ENCODE measurements at places on chromosomes 6 and 20. TPM values are rescaled to one million over a fixed set of nuclear protein-coding genes. Genes with fewer than 3 reads are reported as not detected.

CTAGE9 gene
- not detected for total RNA-seq

PTGIS gene
- 51.7 TPM for total RNA-seq

AGPAT4 gene
- total RNA-seq = 6.8 TPM

ERVFRD-1 gene
- total RNA-seq = not detected

FAM83C gene
- not detected for total RNA-seq

SPATS1 gene
- total RNA-seq = not detected

NRSN1 gene
- total RNA-seq = not detected

SLC17A2 gene
- total RNA-seq = not detected

HUS1B gene
- total RNA-seq = 2.1 TPM

- peaks cover 15% of the 10 kb centered on the region for H3K27me3 ChIP-seq
- H3K36me3 ChIP-seq = no peaks in the 10 kb centered on the region
- no peak for DNase-seq
- H3K4me1 ChIP-seq = peaks cover 4% of the 10 kb centered on the region
- no peak overlapping the region for H3K27ac ChIP-seq
Observed at GRCh38 chr20:63544958-63545516, 2.5 kb downstream of the SRMS start.

DNA sequence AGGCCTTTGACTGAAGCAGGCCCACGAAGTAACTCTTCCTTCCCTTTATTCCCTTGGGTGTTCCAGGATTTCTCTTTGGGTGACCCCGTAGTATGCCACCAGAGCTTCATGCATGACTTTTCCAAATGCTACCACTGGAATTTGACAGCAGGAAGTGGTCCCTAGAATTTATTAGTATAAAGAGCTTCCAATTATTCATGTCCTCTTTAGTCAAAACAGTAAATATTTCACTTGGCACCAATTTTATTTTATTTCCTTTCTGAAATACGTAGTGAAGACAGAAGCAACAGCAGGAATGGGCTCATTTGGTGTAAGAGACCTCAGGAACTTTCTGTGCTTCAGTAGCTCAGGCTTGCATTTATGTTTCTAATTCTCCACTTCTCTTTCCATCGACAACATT is 151.3 kb downstream of the LCA5 start:
- H3K4me1 ChIP-seq = no peaks in the 10 kb centered on the region
- no peak overlapping the region for H3K27ac ChIP-seq
- H3K27me3 ChIP-seq = no peaks in the 10 kb centered on the region
- H3K4me3 ChIP-seq = no peak overlapping the region
- H3K36me3 ChIP-seq = no peaks in the 10 kb centered on the region

- no peak for DNase-seq
- H3K4me1 ChIP-seq = peaks cover 2% of the 10 kb centered on the region
- H3K36me3 ChIP-seq = peaks cover 38% of the 10 kb centered on the region
- no peak overlapping the region for H3K27ac ChIP-seq
- no peaks in the 10 kb centered on the region for H3K27me3 ChIP-seq
Observed at GRCh38 chr20:38550274-38550673, 30.7 kb upstream of the ADIG start.

DNA sequence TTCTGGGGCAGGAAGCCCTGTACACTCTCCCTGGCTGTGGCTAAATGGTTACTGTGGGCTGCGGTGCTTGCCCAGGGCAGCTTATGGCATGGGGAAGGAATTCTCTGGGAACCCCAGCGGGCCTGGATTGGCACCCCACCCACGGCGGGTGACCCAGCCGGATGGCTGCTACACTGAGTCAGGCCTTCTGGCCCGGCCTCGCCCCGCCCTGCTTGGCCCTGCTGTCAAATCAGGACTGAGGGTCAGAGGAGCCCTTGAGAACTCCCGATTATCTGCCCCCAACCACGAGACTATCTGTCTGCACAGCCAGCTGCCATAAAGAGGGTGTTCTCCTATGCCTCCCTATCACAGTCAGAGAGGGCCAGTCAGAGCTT is 7.3 kb upstream of the ITPR3 start:
- H3K27me3 ChIP-seq = peaks cover 3% of the 10 kb centered on the region
- no peak overlapping the region for H3K27ac ChIP-seq
- peaks cover 5% of the 10 kb centered on the region for H3K4me1 ChIP-seq
- H3K4me3 ChIP-seq = no peak overlapping the region
- no peaks in the 10 kb centered on the region for H3K36me3 ChIP-seq

- no peak overlapping the region for H3K27ac ChIP-seq
- H3K36me3 ChIP-seq = peaks cover 43% of the 10 kb centered on the region
- no peaks in the 10 kb centered on the region for H3K27me3 ChIP-seq
- DNase-seq = no peak
- peaks cover 26% of the 10 kb centered on the region for H3K4me1 ChIP-seq
Observed at GRCh38 chr20:47304287-47304686, 52.2 kb downstream of the ZMYND8 start.

DNA sequence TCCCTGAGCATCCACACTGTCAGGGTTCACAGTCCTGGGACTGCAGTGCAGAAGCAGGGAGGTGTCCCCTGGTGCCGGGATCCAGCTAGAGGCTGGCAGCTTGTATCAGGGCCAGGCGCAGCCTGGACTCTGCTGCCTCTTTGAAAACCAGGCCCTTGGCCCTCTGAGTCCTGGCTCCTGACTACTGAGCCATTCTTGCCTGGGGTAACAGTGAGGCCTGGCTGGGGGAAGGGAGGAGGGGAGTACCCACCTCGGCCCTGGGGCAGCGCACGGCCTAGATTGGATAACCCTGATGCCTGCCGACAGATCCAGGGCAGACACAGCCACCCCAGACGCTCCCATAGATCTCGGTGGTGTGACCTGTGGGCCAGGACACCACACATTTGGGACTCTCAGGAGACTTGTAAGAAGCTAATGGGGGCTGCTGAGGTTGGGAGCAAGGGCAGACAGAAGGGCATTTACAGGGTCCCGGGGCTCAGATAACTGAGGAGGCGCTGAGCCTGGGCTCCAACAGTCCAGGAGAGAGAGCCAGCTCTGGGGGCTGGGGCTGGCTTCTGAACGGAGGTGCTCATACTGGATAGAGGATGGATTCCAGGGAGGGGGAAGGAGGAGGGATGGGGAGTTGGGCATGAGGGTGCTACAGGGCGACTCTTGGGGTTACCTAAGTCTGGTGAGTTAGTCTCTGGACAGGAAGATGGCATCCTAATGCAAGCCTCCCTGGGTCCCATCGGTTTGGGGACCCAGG is 30.5 kb downstream of the SPDEF start:
- no peaks in the 10 kb centered on the region for H3K36me3 ChIP-seq
- no peak overlapping the region for H3K4me3 ChIP-seq
- H3K27ac ChIP-seq = no peak overlapping the region
- DNase-seq = no peak

GRCh38 chr6:6600875-6601274 is 12.4 kb downstream of the LY86 start:
- no peak for DNase-seq
- H3K4me1 ChIP-seq = peaks cover 28% of the 10 kb centered on the region
- no peaks in the 10 kb centered on the region for H3K27me3 ChIP-seq
- no peak overlapping the region for H3K27ac ChIP-seq

DNA sequence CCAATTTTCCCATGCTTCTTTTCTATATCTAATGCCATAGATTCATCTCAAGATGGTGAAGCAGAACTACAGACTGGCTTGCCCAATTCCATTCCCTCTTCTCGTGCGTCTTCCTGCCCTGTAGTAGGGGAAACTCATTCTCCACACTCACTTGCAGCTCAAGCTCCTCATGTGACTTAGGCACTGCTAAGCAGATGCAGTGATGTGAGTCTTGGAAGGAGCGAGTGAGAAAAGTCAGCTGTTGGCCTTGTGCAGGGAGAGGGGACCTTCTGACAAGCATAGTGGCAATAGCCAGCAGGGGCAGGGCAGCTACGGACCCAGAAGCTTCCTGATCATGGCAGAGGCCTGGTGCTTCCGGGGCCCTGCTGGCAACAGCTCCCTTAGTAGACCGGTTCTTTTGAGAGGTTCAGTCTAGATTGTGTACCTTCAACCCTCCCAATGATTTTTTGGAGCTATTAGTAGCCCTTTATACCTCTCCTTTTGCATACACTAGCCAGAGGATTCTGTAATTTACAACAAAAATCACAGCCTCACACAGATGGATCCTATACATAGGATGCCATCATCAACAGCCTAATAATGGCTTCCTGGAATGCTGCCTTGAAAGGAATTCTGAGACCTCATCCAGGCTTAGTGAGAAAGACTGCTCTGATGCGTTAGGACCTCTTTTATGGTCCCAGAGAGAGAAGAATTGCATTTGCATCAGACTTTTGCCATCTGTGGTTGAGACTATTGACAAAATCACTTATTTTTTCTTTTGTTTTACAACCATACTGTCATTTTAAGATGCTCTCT is 121.5 kb upstream of the RIPOR2 start:
- peak overlapping the region; percentile 70 for H3K27ac ChIP-seq
- H3K36me3 ChIP-seq = peaks cover 2% of the 10 kb centered on the region
- no peaks in the 10 kb centered on the region for H3K27me3 ChIP-seq
- H3K4me1 ChIP-seq = peaks cover 42% of the 10 kb centered on the region

DNA sequence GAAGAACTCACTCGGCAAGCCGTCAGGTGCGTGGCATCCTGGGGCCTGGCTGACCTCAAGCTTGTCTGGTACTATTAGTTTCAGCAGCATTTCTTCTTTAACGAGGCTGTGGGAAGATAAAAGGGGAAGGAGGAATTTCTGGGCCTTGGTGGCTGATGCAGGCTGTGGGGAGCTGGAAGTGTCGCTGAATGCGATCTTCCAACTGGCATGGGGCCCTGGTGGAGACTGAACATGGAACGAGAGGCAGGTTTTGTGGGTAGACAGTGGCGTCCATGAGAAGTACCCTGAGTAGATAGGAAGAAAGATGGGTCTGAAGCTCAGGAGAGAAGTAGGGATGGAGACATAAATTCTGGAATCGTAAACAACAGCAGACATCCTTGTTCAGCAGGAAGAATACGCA is 23.9 kb downstream of the ERMARD start:
- no peak overlapping the region for H3K27ac ChIP-seq
- DNase-seq = no peak
- H3K4me3 ChIP-seq = no peak overlapping the region
- no peaks in the 10 kb centered on the region for H3K27me3 ChIP-seq

DNA sequence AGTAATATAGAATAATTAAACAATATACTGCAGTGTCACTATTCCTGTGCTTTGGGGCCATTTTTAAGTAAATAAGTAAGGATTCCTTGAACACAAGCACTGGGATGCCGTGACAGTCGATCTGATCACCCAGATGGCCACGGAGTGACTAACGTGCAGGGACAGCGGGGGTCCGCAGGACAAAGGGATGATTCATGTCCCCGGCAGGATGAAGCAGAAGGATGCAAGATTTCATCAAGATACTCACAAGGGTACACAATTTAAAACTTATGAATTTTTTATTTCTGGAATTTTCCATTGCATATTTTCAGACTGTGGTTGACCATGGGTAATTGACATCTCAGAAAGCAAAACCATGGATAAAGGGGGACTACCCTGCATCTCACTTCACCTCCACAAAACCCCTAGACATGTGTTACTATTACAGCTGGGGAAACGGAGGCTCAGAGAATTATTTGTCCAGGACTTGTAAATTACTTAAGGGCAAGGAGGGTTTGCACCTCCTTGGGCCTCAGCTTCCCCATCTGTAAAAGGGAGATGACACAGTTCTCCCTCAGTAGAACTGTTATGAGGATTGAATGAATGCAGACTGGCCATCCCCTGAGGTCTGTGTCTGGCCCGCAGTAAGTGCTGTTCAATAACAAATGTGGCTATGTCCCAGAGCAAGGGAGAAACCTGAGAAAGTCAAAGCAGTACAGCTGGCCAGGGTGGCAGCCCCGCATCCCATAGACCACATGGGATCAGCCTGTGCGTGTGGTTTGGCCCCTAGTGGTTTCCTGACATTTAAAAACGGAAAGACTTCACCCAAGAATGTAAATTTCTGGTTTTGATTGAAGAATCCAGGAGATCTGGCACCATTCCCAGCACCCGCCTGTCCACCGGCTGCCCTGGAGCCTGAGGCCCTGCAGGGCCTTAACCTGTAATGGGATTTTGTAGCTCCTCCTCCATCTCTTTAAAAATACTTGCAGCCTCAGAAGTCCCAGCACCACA is 235.5 kb downstream of the BMP7 start:
- DNase-seq = no peak
- H3K4me3 ChIP-seq = no peak overlapping the region
- H3K4me1 ChIP-seq = no peaks in the 10 kb centered on the region

DNA sequence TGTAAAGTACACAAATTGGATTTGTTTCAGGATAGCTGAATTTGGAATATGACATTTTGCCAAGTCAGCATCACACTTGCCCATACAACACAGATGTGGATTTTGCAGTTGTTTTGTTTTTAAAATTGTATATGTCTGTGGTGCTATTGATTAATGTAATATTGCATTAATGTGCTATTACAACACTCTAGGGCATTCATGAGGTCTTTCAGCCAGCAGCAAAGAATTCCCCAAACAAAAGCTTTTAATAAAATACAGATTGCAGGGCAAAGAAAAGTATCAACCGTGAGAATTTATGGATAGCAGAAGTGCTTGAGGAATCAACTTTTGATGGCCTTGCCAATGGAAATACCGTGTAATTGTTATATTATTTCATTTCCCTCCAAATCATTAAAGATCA is 144.9 kb downstream of the AIG1 start:
- no peaks in the 10 kb centered on the region for H3K4me1 ChIP-seq
- H3K27ac ChIP-seq = no peak overlapping the region
- H3K27me3 ChIP-seq = no peaks in the 10 kb centered on the region
- H3K36me3 ChIP-seq = no peaks in the 10 kb centered on the region

DNA sequence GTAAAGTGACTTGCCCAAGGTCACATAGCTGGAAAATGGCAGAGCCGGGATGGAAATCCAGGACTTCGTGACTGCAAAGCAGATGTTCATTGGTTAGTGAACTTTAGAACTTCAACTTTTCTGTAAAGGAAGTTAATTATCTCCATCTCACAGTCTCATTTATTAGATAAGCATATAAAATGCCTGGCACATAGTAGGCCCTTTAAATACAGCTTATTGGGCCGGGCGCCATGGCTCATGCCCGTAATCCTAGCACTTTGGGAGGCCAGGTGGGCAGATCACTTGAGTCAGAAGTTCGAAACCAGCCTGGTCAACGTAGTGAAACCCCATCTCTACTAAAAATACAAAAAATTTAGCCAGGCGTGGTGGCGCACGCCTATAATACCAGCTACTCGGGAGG is 1.7 kb upstream of the MMP9 start:
- H3K4me1 ChIP-seq = peaks cover 70% of the 10 kb centered on the region
- H3K36me3 ChIP-seq = peaks cover 2% of the 10 kb centered on the region
- no peak overlapping the region for H3K4me3 ChIP-seq
- no peak overlapping the region for H3K27ac ChIP-seq

GRCh38 chr6:145116591-145117178 is 618.6 kb downstream of the EPM2A start:
- DNase-seq = no peak
- H3K36me3 ChIP-seq = no peaks in the 10 kb centered on the region
- no peaks in the 10 kb centered on the region for H3K4me1 ChIP-seq
- H3K4me3 ChIP-seq = no peak overlapping the region

GRCh38 chr6:167721291-167721690 is 105.4 kb upstream of the AFDN start:
- H3K4me3 ChIP-seq = no peak overlapping the region
- DNase-seq = no peak
- H3K27ac ChIP-seq = no peak overlapping the region
